ENCODE measurements at places on chromosomes 11 and 22. TPM values are rescaled to one million over a fixed set of nuclear protein-coding genes. Genes with fewer than 3 reads are reported as not detected.
A peak's percentile ranks its signal among the peaks of the same experiment; 100 is the strongest.

The SCARF2 gene
- polyA plus RNA-seq: not detected

DNA sequence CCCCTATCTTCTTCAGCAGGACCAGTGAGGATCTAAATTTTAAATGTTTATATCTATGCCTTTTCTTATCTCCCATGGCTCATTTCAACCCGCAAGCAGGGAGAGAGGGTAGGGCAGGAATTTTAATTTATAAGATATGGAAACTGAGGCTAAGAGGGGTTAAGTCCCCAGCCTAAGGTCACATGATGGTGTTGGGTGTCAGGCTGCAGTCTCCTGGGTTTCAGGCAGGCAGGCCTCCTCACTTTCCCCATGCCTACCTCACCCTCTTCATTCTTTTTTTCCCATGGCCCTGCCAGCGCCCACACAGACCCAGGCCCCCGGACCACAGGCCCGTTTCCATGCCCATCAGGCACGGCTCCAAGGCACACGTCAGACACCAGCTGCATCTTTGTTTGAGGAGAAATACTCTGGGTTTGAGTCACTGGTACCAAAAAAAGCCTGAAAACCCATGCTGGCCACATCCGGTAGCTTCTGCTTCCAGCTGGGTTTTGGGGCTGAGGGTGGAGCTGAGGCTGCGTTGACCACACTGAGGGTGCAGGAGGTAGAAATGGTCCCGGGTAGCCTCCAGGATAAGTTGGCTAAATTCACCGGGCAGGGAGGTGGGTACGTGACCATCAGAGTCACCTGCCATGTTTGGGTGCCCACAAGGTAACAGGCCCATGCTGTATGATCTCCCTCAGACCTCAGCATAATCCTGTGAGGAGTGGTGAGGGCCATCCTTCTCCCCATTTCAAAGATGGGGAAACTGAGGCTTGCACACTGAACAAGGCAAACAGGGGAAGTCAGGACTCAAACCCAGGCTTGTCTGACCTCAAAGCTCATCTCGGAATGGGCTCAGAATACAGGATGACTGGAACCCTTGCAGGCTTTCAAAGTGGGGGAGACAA is 7.5 kb downstream of the CRYBB1 start:
- no peak for DNase-seq
- H3K4me3 ChIP-seq: no peak overlapping the region
- peaks cover 7% of the 10 kb centered on the region for H3K4me1 ChIP-seq
- H3K27ac ChIP-seq: no peak overlapping the region
- no peaks in the 10 kb centered on the region for H3K36me3 ChIP-seq

DNA sequence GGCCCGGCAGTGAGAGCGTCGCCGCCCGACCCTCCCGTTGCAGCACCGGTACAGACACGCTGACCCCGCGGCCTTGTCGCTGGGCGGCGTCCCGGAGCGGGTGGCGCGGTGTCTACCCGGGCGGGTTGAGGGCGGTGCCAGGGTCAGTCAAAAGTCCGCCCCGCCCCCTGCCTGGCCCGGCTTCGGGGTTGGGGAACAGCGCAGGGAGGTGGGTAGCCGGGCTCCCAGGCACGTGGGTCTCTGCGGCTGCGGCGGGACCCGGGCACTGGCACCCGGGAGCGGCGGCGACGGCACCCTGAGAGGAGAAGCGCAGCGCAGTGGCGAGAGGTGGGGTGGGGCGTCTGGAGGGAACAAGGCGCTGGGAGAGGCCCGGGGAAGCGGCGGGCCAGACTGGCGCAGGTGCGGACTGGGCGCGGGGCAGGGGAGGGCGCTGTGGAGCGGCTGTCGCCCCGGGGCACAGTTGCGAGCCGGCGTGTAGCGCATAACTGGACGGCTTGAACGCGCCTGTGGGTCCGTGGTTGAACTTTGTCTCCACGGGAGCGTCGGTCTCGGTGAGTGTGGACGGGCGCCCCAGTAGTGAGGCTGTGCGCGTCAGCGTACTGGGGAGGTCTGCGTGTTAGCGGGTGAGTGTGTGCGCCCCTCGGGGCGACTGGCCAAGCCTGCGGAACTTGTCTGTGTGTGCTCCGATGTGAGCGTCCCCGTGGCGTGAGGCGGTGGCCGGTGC is at the start of gene P2RY2:
Gene P2RY2 (plus strand): TSS at position 176 of the 724 bp plus-strand sequence. CDS start 15,879 bp downstream, outside the sequence.
- H3K4me3 ChIP-seq: peak within 1 kb of the TSS; percentile 76
- no peaks in the 10 kb centered on the region for H3K36me3 ChIP-seq
- peaks cover 26% of the 10 kb centered on the region for H3K4me1 ChIP-seq
- peak; percentile 50 for DNase-seq
- H3K27me3 ChIP-seq: peaks cover 29% of the 10 kb centered on the region
- H3K27ac ChIP-seq: no peak within 1 kb of the TSS

GRCh38 chr11:95661162-95661561 is 128.4 kb downstream of the FAM76B start:
- H3K27ac ChIP-seq: no peak overlapping the region
- no peak overlapping the region for H3K4me3 ChIP-seq
- no peak for DNase-seq
- H3K4me1 ChIP-seq: no peaks in the 10 kb centered on the region

- H3K4me1 ChIP-seq: peaks cover 47% of the 10 kb centered on the region
- peak overlapping the region; percentile 70 for H3K27ac ChIP-seq
- peaks cover 18% of the 10 kb centered on the region for H3K36me3 ChIP-seq
- DNase-seq: no peak
- peak overlapping the region; percentile 12 for H3K4me3 ChIP-seq
These were observed 276.9 kb downstream of the TBC1D22A start for GRCh38 chr22:47039356-47039755.
